Left lung (tissue), 14 donors: ENCODE measurements at places on chromosomes 2 and 18. TPM values are rescaled to one million over a fixed set of nuclear protein-coding genes. Genes with fewer than 3 reads are reported as not detected.

DNA sequence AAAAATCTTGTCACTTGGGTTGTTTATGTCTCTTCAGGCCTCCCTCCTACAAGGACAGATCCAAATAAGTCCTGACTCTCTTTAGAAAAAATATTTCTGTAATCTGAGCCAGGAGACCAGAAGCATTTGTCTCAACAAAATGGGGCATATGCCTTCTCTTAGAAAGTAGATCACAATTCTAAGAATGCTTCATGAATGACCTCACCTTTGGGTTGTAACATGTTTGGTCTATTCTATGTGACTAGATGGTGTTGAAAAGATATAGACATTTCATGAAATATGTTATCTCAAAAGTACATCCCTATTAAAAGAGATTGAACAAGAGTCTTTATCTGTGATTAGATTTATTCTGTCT lies 159.0 kb upstream of the SETBP1 start:
- no peak for DNase-seq

DNA sequence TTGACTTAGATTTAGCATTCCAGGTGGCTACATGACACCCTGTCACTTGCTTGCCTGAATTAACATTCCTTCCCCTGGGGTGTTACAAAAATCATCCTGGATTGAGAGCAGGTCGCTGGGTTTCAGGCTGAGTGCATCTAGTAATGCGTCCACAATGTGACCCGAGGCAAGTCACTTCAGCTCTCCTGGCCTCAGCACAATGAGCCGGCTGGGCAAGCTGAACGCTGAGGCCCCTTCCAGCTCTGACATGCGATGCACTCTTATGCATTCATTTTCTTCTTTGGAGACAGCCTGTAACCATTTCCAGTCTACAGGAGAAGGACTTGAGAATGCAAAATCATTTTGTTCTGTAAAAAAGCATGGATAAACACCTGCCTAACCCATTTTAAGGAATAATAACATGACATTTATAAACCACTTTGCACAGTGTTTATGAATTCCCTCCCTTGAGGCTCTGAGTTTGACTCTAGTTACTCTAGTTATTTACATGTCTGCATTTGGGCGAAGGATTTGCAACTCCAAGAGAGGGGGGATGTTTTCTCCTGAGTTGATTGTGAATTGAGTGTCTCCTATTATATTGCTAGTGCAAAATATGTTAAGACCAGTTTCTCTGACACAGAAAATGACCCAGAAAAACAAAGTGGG lies 63.0 kb upstream of the CPO start:
- DNase-seq = no peak

DNA sequence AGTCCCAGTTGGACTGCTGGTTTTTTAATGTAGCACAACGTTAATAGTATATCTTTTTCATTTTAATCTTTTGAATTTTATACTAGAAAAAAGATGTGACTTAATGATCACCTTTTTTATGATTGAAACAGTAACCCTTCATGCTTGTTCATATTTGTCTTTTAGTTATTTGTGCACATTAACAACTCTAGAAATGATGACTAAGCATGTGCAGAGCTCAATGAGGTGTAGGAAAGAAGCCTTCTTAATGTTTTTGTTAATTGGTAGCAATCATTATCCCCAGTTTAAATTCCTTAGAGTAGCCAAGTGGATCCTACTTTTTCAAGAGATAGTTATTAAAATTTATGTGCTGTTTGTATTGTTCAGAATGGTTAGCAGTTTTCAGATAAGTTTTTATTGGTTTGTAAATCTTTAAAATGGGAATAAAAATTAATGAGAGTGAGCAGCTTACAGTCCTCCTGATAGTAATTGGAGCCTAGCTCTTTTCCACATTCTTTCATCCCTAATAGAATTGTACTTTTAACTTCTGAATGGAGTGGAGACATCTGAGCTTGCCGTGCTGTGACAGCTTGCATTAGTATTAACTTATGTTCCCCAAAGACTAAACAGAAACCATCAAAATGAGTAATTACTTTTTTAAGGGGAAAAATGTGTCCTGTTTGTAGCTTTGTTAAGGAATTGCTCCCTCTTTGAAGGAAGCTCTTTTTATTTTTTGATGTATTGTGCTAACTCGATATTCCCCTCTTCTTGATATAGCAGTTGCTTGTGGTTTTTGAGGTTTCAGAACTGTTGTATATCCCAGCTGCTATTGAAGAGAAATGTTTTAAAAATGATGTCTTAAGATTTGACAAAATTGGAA lies 17.3 kb downstream of the PIK3C3 start:
- DNase-seq = no peak

GRCh38 chr2:64029116-64029665 lies 10.0 kb upstream of the VPS54 start:
- no peak for DNase-seq

GRCh38 chr2:24617424-24617823 lies 126.4 kb downstream of the NCOA1 start:
- no peak for DNase-seq

DNA sequence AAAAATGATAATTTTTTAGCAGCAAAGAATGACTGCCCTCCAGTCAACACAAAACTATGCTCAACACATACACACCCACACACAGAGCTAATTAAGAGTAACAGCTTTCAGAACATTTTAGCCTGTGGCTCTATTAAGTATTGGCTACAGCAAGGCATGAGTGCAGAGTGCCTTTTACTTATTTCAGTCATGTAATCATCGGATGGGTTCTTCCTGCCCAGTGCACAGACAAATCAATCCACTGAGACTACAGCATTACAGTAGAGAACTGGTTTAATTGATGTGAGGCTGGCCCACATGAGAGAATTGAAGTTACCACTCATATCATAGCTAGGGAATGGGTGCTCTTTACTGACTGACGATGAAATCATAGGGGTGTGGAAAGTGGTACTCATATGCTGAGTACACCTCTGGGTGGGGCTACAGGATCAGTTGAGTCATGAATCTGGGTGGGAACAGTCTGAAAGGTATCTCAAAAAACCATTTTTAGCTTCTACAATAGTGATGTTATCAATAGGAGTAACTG lies 241.0 kb downstream of the FSIP2 start:
- DNase-seq = no peak

The C2orf81 gene
- polyA plus RNA-seq = 5.7 TPM

- DNase-seq = peak; percentile 22
These were observed 238.1 kb downstream of the SEPTIN10 start for GRCh38 chr2:109375656-109376055.

DNA sequence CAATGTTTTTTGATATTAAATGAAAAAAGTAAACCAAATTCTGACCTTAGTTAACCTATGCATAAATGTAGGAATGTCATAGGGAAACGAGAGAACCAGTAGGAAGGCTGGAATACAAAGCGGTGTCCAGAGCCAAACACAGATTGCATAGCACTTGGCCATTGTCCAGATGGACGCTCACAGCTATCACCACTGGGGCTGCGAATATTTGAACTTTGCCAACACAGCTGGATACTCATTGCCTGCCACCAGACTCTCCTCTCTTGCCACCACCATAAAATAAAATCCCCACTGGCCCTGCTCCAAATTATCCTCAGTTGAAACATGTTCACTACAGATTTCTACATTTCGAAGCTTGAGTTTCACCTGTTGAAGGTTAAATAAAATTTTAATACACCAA lies 159.3 kb upstream of the GULP1 start:
- no peak for DNase-seq

The UGT1A4 gene
- polyA plus RNA-seq = not detected

The MAL gene
- 1.4 TPM for polyA plus RNA-seq

GRCh38 chr2:208369091-208369490 lies 37.5 kb upstream of the PTH2R start:
- no peak for DNase-seq

- DNase-seq = no peak
These were observed 834 bp downstream of the ZNF638 start for GRCh38 chr2:71332435-71332796.

- peak; percentile 63 for DNase-seq
These were observed 80.2 kb downstream of the SLC8A1 start for GRCh38 chr2:40371525-40372282.

The ANKRD30BL gene
- polyA plus RNA-seq = 0.65 TPM

DNA sequence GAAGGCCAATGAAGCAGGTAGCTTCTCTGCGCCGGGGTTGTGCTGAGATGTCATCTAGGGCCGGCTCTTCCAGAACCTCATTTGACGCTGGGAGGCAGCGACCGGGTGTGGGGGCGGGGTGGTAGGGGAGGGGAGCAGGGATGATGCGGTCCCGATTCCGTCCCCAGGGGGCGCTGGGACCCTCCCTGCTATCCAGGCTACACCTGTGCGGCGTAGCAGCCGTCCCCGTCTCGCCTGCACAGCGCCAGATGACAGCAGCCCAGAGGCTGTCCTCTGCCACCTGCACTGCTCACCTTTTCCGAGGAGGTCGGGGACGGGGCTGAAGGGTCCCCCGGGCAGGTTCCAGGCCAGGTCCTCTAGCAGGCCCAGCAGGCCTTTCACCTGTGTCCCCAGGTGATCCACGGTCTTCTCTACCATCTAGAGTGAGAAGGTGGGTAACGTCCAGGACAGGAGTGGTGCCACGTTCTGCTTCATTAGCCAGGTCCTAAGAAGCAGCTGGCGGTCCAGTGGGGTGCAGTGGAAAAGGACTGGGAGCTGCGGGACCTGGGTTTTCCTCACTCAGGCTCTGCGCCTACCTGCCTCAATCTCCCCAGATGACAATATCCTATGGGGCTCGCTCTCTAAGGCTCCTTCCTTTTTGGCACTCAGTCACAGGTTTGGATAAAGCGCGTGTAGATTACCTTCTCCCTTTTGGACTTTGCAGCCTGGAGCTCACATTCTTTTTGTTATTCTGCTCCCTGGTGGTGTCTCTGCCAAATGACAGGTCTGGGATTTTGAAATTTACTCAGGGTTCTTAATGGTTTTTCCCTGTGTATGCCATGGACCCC lies 56.0 kb upstream of the RAB6C start:
- no peak for DNase-seq

- no peak for DNase-seq
These were observed 369.6 kb upstream of the ID2 start for GRCh38 chr2:8312221-8312620.

The SCN3A gene
- 0.80 TPM for polyA plus RNA-seq

The MCEE gene
- polyA plus RNA-seq = 21.8 TPM

The SERPINB4 gene
- polyA plus RNA-seq = not detected
